Fibroblast of skin of scalp (primary cell): ENCODE measurements at places on chromosomes 2 and 18.

DNA sequence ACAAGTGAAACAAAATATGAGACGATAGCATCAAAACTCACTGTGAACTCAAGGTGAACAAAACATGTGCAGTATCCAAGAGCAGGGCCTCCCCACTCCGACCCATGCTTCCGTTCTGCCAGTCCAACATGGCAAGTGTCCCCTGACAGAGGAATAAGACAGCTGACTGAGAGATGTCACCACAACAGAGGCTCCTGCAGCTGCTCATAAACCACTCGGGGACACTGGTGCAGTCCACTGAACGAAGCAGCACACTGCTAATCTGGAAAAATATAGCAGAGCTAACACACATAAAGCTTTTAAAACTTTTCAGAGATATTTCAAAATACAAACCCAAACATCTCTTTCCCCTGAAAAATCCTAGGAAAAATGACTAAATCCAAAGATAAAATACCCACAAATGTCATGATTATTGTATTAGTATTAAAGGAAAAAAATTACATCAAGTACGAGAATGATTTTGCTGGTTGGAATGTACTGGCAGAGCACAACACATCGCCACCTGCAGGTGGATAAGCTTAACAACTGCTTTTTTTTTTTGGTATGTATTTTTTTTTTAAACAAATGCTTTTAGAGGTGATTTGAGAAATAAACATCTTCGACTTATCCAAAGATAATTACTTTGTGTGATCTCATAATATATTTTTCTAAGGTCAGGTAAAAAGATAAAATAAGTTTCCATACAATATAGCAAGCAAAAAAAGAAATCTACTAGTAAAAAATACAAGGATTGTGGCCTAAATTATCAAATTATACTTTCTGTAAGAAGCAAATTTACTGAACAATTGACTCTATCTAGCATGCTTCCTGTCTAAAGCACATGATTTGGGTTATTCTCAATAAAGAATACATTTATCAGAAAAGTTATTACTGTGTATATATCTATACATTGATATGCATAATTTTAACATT, 18.6 kb downstream of the THADA start:
- peak; percentile 79 for DNase-seq

DNA sequence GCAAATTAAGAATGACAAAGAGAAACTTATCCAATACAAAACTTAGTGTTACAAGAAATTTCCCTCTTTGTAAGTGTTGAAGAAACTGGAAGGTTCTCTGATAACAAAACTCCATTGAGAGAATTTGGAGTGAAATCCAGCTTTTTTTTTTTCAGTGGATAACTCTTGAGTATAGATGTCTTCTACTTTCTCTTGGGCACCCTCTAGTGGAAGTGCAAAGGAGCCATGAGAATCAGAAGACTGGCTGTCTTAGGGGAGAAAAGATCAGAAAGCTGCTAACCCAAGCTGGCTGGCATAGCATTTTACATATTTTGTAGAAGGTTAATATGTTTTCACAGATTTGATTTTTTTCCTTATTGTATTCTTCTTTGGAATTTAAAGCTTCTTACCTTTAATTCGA, 138.8 kb upstream of the SATB2 start:
- DNase-seq, result peak; percentile 23

GRCh38 chr18:74942319-74942910, 266.5 kb downstream of the PTGR3 start:
- peak; percentile 19 for DNase-seq

DNA sequence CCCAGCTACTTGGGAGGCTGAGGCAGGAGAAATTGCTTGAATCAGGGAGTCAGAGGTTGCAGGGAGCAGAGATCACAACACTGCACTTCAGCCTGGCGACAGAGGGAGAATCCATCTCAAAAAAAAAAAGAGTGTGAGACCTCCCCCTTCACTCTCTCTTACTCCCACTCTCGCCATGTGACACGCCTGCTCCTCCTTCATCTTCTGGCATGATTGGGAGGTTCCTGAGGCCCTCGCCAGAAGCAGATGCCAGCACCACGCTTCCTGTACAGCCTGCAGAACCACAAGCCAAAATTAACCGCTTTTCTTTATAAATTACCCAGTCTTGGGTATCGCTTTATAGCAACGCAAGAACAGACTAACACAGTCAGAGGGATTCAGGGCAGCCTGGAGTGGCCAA, 66.3 kb upstream of the CREB1 start:
- no peak for DNase-seq

- peak; percentile 73 for DNase-seq
Measured at GRCh38 chr2:99957332-99958133, 184.9 kb downstream of the AFF3 start.
